Fibroblast of skin of abdomen (primary cell): ENCODE measurements at places on chromosomes 12 and 14.

- no peak for DNase-seq
Measured at GRCh38 chr14:96221841-96222240, 17.2 kb downstream of the BDKRB2 start.

DNA sequence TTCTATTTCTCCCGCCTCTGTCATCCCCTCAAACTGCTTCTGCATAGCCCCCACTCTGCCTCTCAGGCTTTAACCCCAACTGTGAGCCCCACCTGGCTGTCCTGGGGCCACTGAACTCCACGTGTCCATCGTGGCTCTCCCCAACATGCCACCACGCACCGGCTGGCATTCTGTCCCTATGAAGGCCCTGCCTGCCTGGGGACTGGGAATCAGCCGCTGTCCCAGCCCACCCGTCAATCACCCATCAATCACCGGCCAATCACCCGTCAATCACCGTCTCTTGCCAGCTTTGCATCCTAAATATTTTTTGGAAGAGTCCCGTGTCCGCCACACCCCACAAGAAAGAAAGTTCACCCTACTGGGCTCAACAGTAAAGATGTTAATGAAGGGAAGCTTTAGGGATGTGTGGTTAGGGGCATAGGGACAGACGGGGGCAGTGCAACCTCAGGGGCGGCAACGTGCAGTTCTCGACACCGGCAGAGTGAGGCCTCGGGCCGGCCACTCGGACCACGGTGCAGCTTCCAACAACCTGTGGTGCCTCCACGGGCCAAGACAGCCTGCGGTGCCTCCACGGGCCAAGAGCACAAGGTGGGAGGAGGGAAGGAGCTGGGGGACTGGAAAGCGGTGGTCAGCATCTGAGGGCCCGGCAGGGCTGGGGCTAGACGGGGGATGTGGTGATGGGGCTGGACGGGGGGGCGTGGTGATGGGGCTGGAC is 85.6 kb downstream of the GALNT9 start:
- no peak for DNase-seq

DNA sequence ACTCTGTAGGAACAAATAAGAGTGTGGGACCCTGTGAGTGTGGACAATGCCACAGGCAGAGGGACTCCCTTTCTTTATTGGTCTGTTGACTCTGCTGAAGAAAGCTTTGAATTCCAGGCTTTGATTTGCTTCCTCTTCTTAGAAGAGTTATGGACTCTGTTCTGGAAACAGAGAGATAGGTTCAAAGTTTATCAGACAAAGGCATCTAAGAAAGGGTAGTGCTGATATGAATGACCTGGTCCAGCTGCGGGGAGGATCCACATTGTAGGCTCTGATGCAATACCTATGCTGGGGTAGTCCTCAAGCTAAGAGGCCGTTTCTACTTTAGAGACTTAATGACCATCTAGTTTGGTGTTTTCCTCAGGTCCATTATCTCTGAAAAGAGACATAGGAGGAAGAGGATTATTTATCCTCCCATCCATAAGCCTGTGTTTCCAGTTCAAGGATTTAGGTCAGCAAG is 10.7 kb upstream of the IKZF4 start:
- no peak for DNase-seq

DNA sequence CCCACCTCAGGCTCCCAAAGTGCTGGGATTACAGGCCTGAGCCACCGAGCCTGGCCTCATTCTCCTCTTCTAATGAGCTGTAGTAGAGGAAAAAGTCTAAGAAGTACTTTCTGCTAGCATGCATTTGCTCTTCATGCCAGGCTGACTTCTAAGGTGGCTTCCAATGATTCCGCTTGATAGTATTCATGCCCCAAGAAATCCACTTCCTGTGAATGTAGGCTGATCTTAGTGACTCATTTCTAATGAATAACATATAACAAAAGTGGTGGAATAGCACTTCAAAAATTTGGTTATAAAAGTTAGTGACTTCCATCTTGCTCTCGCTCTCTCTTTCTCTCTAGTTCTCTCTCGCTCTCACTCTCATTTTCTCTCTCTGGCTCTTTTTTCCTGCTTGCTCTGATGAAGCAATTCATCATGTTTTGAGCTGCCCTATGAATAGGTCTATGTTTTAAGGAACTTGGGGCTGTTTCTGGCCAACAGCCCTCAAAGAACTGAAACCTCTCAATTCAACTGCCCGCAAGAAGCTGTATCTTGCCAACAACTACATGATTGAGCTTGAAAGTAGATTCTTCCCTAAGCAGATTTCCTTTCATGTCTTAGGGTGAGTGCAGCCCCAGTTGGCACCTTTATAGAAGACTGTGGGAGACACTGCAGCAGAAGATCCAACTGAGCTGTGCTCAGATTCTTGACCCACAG is 282.9 kb downstream of the RMST start:
- peak; percentile 1 for DNase-seq

- no peak for DNase-seq
Measured at GRCh38 chr12:58980768-58981167, 60.5 kb upstream of the LRIG3 start.

GRCh38 chr12:75631831-75632230 is 120.4 kb upstream of the KRR1 start:
- no peak for DNase-seq

DNA sequence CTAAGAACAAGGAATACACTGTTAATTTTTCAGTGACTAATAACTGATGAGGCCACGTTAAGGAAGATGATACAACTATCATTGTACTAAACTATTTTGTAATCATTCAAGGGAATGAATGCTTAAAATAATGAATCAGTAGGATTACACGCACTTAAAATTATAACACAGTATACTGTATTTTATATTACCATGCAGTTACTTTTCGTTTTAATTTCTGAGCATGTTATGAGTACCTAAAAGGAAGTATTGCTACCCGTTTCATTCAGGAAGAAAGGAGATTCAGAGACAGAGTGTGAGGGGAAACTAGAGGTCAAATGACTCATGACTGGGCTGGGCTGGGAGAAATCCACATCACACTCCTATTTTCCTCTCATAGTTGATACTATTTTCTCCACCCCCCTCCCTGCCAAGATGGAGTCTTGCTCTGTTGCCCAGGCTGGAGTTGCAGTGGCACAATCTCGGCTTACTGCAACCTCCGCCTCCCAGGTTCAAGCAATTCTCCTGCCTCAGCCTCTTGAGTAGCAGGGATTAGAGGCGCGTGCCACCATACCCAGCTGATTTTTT is 202.0 kb downstream of the PPM1H start:
- peak; percentile 82 for DNase-seq

DNA sequence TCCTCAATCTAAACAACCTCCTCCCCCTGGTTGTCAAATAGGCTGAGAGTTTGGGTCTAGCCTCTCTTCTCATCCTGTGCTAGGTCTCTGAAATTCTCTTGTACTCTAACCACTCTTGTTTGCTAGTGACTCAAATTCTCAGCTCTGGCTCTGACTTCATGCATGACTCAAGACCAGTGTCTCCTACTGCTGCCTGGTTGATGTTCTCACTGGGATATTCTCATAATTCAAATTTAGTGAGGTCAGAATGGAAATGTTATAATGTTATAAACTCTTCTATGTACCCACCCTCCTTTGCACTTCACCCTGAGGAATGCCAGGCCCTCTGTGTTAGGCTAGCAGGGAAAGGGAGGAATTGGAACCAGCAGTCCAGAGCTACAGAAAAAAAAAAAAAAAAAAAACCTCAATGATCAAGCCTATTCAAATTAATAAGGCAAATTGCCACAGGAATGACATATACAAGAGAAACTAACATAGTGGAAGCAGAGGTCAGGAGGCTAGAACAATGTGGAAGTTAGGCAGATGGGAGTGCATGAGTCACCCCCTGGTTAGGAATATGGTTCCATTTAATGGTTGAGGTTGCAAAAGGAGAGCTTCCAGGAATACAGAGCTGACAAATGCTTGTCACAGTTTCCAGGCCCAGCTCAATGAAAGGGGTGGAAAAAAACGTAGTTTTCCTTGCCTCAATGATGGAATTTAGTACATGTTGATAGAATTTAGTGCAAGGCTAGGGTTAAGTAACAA is 459.5 kb downstream of the RMST start:
- peak; percentile 94 for DNase-seq

DNA sequence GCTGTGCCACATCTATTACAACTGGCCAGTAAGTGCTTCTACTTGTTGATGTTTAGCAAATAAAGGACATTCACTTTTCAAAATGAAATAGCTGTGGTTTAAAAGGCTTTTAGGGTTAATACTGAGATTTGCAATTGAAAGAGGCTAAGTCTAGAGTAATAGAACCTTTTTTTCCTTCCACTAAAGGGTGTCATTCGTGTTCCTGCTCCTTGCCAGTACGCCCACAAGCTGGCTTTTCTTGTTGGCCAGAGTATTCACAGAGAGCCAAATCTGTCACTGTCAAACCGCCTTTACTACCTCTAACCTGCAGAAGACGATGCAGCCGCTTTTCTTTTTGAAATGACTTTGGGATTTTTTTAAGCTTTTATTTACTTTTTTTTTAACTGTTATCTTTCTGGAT is 33.6 kb downstream of the PIWIL1 start:
- DNase-seq: no peak

GRCh38 chr12:122064025-122064777 is 14.4 kb upstream of the MLXIP start:
- peak; percentile 97 for DNase-seq

GRCh38 chr12:76084863-76085519 is 506 bp upstream of the NAP1L1 start:
- no peak for DNase-seq

DNA sequence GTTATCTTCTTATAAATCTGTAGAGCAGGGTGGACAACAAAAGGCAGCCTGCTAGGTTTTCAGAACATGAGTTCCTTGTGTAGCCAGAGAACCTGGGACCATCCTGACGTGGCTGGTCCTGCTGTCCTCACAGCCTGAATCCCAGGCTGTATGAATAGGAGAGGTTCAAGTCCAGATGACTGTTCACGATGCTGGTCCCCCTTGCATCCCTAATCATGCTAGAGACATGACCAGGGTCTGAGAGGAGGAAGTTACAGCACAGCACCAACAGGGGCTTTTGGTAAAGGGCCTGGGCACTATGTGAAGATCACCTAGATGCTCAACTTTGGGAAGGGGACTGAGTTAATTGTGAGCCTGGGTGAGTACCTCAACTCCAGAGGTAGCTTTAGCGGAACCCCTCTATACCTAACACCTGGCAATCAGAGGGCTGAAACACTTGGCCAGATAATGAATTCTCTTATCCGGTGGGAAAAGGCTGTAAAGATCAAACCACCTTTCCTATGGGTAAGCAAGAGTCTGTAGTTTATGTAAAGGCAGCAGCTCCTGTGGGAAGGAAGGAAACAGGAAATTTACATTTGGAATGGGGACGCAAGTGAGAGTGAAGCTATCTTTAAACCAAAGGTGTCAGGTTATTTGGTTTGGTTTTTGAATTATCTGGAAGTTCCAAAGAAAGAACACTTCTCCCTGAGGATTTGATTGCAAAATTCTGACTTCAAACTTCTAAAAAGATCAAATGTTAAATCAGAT is 112.8 kb downstream of the DAD1 start:
- DNase-seq: no peak

DNA sequence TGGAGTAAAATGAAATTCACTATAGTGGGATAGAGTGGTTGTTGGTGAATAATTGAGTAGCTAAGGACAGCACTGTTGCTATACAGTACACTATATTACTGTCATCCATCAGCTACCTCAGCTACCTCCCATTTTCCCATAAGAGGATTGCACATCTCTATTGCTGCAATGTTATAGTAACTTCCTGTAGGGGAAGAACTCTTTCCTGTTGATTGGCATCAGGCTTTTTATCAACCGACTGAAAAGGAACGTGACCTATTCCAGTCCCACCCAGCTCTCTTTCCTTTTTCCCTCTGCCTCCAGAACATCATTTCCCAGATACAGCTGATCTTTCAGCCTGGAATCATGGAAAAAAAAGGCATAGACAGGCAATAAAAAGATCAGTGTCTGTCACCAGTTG is 117.4 kb downstream of the ADAMTS20 start:
- DNase-seq: no peak

DNA sequence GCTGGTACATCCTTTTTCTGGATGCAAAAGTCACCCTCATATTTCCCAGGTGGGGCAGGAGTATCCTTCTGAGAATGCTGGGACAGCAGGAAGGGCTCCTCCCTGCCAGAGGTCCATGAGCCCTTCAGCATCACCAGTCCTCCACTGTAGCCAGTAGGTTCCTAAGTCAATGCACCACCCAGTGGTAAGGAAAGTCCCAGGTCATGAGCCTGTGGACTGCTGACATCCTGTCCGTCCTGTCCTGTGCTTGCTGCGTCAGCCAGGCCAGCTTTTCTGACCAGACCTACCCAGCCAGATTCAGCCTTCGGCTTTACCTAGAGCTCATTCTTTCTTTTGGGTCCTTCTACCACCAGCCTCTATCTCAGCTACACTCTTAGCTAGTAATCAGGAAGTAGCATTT is 23.0 kb upstream of the ACTN1 start:
- DNase-seq: no peak

GRCh38 chr12:57839996-57840395 is 6.5 kb downstream of the CTDSP2 start:
- no peak for DNase-seq

- no peak for DNase-seq
Measured at GRCh38 chr14:105083926-105084685, 18.9 kb upstream of the GPR132 start.

DNA sequence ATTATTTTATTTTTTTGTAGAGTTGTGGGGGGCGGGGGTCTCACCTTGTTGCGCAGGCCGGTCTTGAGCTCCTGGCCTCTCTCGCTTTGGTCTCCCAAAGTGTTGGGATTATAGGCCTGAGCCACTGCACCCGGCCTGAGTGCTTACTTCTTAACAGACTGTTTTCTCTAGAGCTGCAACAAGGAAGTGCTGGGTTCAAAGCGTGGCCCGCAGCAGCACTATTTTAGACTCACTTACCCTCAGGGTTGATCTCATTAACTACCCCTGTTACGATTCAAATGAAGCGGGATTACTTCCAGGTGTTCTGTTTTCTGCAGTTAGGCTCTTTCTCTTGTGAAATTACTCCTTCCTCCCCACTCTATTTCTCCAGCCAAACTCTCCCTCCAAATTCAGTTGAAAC is 8.7 kb downstream of the A2ML1 start:
- no peak for DNase-seq
